ENCODE measurements at places on chromosomes 6 and 20.

- DNase-seq = no peak
Observed at GRCh38 chr6:5215799-5216198, 45.0 kb downstream of the LYRM4 start.

DNA sequence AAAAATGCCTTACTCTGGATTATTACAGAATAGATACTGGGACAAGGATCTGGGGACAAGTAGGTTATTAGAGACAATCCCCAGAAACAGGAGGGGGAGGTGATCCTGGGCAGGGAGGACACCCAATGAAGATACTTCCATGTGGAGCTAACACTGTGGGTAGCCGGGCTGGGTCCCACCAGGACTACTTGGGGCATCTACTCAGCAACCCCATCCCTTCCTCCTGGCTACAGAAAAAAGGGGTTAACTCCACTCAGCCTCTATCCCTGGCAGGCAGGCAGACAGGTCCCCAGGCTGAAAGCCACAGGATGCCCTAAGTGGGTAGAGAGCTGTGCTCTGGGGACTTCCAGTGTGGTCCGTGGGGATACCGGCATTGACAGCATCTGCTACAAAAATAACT lies 68.0 kb upstream of the NXT1 start:
- DNase-seq = no peak

- no peak for DNase-seq
Observed at GRCh38 chr6:87897663-87898062, 150.0 kb upstream of the SPACA1 start.

GRCh38 chr20:38514185-38514584 lies 41.5 kb downstream of the RALGAPB start:
- no peak for DNase-seq

- no peak for DNase-seq
Observed at GRCh38 chr20:57415771-57416170, 24.6 kb downstream of the RBM38 start.

Measured in stimulated activated CD4-positive, alpha-beta T cell treated with anti-CD3 and anti-CD28 coated beads, Interleukin-1b, Interleukin-23, amount 100 ng/mL, for 1 hour (primary cell).